ENCODE measurements at places on chromosomes 7 and 10. TPM values are rescaled to one million over a fixed set of nuclear protein-coding genes. Genes with fewer than 3 reads are reported as not detected.

DNA sequence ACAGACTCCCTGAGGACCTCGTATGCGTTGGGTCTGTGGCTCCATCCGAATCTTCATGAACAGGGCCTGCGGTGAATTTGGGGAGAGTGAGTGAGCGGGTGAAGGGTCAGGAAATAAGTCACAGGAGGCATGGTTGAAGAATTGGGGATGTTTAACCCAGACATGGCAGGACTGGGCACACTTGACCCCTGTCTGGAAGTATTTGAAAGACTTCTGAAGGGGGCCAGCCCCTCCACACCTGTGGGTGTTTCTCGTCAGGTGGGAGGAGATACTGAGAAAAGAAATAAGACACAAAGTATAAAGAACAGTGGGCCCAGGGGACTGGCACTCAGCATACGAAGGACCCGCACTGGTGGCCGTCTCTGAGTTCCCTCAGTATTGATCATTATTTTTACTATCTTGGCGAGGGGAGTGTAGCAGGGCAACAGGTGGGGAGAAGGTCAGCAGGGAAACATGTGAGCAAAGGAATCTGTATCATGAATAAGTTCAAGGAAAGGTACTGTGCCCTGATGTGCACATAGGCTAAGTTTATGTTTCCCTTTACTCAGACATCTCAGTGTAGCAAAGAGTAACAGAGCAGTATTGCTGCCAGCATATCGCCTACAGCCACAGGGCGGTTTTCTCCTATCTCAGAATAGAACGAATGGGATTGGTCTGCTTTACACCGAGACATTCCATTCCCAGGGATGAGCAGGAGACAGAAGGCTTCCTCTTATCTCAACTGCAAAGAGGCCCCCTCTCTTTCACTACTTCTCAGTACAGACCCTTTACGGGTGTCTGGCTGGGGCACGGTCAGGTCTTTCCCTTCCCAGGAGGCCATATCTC lies 38.2 kb upstream of the PFKFB3 start:
- no peak for DNase-seq

OR2F2 gene
- total RNA-seq: not detected

DNA sequence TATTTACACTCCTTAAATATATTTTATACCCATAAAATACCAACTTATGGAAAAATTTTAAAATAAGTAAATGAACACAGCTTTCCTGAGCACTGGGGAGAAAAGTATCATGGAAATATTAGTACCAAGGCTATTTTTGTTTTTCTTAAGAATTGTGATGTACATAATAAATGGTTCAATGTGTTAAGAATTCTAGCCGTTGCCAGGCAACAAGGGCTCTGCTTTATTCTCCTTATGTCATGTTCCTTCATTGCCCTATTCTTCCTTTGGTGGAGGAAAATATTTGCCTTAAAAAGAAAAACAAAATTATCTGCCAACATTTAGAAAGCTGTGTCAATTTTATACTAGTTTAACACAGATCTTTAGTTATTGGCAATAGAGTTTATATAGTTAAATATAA lies 2.6 kb upstream of the ZPBP start:
- DNase-seq: no peak

GRCh38 chr10:124416733-124417132 lies 2.0 kb downstream of the OAT start:
- no peak for DNase-seq

DNA sequence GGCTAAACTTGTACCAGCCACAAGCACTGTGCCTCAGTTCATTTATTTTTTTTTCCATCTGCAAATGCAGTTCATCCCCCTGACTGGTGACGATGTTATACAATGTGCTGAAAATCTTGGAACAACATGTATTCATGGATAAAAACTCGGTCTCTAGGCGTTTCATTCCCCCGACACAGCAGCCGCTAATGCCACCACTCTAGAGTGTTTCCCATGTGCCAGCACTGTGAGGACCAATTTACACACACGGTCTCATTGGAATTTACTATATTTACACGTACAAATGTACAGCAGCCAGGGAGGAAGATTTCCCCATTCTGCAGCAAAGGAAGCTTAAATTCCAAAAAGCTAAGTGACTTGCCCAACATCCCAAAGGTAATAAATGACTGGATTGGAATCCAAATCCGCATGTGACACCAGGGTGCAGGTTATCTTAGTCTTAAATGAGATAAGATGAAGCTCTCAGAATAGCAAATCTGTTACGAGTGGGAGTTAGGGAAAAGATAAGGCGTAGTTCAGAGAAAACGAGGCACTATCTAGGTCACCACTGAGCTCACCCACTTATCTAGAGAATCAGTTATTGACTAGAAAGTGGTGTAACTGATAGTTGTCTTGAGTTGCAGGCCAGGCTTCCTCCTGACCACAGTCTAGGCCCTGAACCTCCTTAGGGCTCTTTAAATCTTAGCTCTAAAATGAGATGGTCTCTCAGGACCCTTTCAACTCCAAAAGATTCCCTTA lies 36.7 kb downstream of the FAM107B start:
- DNase-seq: no peak

DNA sequence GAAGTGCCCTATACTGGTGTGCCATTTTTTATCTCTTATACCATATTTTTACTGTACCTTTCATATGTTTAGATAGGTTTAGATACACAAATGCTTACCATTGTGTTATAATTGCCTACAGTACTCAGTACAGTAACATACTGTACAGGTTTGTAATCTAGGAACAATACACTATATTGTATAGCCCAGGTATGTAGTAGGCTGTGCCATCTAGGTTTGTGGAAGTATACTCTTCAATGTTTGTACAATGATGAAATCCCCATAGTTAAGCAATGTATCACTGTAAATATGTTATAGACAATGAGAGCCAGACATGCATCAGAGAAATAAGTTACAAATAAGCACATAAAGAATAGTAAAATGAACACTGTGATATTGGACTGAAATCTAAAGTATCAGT lies 109.1 kb downstream of the IQUB start:
- no peak for DNase-seq

FRMPD2 gene
- total RNA-seq: not detected

GTPBP4 gene
- 9.0 TPM for total RNA-seq

DNA sequence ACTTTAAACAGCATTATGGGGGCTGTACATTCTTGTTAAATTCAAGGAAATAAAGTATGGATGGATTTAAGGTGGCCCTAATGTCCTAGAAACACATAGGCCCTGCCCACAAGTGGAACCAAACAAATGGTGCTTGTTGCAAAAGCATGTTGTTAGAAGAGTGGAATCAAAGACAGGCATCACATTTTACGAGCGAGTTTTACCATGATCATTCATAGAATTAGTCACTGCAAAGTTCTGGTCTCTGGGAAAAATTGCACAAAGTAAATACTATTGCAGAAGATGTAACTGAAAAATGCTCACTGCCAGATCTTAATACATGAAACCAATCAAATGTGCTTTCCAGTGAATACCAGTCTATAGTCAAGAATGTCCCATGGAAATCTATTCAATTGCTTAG lies 677.1 kb downstream of the PARD3 start:
- no peak for DNase-seq

GRCh38 chr10:71228875-71229675 lies 16.7 kb downstream of the UNC5B start:
- DNase-seq: no peak

- no peak for DNase-seq
These were observed 47.4 kb downstream of the ALOX5 start for GRCh38 chr10:45421221-45422097.

MDH2 gene
- 63.5 TPM for total RNA-seq

DNA sequence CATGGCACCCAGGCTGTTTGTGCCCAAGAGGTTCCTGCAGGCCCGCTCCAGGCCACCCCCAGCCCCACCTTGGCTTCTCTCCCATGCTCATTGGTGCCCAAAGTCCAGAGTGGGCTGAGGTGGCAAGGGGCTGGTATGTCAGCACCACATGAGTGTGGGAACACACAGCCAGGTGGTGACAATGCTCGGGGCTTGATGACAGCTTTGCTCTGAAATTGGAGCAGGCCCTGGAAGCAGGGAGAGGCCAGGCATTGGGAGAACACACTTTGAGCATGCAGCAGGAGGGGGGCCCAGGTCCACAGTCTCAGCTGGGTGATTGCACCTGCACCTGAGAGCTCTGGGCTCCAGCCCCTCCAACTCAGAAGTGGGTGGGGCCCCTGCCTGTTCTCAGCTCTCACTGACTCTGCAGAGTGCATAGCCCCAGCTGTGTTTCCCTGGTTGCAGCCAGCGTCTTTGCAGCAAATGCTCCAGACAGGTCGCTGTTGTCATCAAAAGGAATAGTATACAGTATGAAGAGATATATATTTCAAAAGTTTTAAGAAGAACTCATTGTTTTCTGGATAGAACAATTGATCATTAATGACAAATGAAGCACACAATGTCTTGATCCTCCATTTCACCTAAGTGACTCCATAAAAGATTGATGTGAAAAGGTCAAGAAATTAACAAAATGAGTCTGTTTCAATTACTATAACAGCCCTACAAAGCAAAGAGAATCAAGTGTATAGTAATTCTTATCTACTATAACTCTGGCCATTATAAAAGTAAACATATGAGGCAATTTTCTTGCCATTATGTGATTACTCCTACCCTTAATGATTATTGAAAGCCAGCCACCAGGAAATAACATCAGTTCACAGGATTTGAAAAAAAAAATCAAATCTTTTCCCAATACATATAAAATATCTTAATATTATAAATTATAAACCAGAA lies 848.1 kb downstream of the PCDH15 start:
- DNase-seq: no peak

CYP26C1 gene
- total RNA-seq: not detected
